ENCODE measurements at places on chromosomes 16 and 17. TPM values are rescaled to one million over a fixed set of nuclear protein-coding genes. Genes with fewer than 3 reads are reported as not detected.

Gene TBC1D3G
- not detected for total RNA-seq

Gene ATP6V0C
- total RNA-seq = 23.9 TPM

Gene CDH13
- 43.6 TPM for total RNA-seq

Gene PIK3R6
- total RNA-seq = 0.54 TPM

Gene C16orf96
- 0.18 TPM for total RNA-seq

Gene KCNJ18
- not detected for total RNA-seq

- no peak for DNase-seq
Observed at GRCh38 chr16:67233596-67233995, 6.7 kb downstream of the TMEM208 start.

GRCh38 chr17:49904893-49905292, 57.0 kb upstream of the TAC4 start:
- no peak for DNase-seq

DNA sequence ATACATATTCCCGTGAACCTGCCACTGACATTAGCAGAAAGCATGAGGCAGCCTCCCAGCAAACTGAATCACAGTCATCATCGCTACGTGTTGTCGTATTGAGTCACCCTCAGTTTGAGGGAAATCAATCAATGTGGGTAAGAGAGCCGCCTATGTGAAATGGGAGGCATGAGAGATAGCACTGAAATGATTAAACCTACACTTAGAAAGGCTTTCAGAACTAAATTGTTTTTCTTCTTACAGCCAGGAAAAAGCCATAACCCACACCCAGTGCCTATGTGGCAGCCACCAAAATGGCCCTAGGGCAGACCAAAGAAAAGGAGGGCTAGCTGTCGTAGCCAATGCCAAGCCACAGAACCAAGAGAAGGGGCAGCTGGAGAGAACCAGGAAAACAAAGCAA, 90.5 kb downstream of the ADAMTS18 start:
- no peak for DNase-seq

- DNase-seq = peak; percentile 7
Observed at GRCh38 chr16:5490499-5490898, 392.9 kb upstream of the EEF2KMT start.

DNA sequence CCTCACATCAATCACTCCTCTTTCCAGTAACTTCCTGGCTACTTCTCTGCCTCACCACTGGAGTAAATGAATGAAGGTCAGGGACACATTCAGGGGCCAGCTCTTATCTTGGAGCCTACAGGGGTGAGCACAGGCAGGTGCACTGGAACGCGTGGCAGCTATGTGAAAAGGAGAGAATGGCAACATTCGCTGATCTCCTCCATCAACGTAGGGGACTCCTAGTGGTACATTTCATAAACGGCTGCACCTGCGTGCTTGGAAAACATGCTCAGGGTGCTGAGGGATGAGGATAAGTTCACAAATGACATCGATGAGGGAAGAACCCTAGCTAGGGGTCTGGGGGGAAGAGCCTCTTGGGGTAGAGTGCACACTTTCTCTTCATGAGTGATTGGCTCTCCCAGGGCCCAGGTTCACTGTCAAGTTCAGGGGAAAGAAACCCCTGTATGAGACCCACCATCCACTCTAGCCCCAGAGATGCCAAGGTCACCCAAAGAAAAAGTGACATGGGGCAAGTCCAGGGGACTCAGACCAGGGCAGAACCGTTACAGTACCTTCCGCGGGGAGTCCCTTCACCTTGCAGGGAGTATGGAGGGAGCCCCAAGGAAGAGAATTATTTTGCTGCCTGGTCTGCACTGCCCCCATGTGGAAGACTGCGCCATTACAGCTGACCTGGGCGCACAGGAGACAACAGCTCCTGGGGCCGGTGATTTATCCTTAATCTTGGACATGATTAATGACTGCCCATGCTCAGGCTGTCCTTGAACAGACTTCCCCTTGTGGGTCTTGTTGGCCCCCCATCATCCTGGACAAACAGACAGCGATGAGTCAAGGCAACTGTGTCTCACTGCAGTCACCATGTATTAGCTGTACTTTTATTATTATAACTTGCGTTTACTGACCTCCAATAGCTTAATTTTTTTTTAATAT, 30.1 kb downstream of the VAC14 start:
- DNase-seq = peak; percentile 87

- peak; percentile 57 for DNase-seq
Observed at GRCh38 chr17:3890082-3890877, 2.6 kb downstream of the CAMKK1 start.

- no peak for DNase-seq
Observed at GRCh38 chr16:2785101-2785991, 2.0 kb downstream of the PRSS33 start.

- DNase-seq = no peak
Observed at GRCh38 chr16:80704751-80705505, 99.5 kb downstream of the CDYL2 start.

DNA sequence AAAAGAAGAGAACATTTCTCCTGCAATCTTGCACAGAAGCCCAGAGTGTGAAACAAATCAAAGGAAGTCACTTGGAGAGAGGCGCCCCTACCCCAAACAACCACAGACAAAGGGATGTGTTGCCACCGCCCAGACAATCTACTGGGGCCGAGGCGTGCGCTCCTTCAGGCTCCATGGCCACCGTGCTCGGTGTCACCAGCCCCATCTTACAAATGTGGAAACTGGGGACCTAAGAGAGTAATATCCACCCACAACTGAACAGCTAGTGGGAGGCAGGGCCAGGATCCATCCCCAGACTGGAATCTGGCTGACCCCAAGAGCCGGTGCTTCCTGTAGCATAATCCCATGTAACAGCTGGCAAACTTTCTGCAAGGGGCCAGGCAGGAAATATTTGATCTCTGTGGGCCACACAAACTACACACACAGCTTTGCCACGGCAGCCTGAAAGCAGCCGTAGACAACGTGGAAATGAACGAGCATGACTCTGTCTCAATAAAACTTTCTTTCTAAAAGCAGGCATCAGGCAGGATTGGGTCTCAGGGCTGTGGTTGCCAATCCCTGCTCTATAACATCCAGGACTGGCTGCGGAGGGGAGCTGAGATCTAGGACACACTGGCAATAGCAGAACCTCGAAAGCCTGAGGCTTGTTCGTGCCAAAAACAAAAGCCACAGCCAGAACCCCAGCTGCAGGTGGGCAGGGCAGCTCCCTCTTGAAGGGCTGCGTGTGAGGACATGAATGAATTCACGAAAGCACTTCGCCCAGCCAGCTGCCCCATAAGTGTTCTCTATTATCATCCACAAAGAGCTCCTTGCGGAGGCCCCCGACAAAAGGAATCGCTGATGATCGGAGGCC, 26.6 kb upstream of the GINS2 start:
- no peak for DNase-seq

GRCh38 chr16:54582631-54583250, 296.2 kb upstream of the IRX3 start:
- DNase-seq = no peak

All from cerebellum (tissue), 4 donors.